ENCODE measurements at places on chromosomes 5 and 9. TPM values are rescaled to one million over a fixed set of nuclear protein-coding genes. Genes with fewer than 3 reads are reported as not detected.

Gene FOXB2
- not detected for polyA plus RNA-seq

Gene RPL12
- 228 TPM for polyA plus RNA-seq

Gene ADAMTS19
- polyA plus RNA-seq, result 0.53 TPM

Gene DMRT3
- polyA plus RNA-seq, result not detected

Gene FAM221B
- polyA plus RNA-seq, result not detected

Gene VCP
- 17.9 TPM for polyA plus RNA-seq

Gene GPR150
- polyA plus RNA-seq, result not detected

Gene CCDC192
- not detected for polyA plus RNA-seq

Gene BARHL1
- polyA plus RNA-seq, result not detected

Gene CCL19
- polyA plus RNA-seq, result not detected

Gene SLC34A3
- not detected for polyA plus RNA-seq

Gene HTR4
- polyA plus RNA-seq, result not detected

Gene HRH2
- 11.5 TPM for polyA plus RNA-seq

Gene FOXD4L5
- not detected for polyA plus RNA-seq

Gene LYRM7
- 59.4 TPM for polyA plus RNA-seq

Gene CATSPER3
- polyA plus RNA-seq, result not detected

Gene CDH12
- polyA plus RNA-seq, result 20.3 TPM

Gene CCDC69
- 6.6 TPM for polyA plus RNA-seq

Gene AK1
- polyA plus RNA-seq, result 86.9 TPM

Gene PCDHA6
- polyA plus RNA-seq, result 4.0 TPM

Gene CFAP90
- polyA plus RNA-seq, result 6.3 TPM

Gene G3BP1
- polyA plus RNA-seq, result 40.6 TPM

Gene PDE4D
- 50.6 TPM for polyA plus RNA-seq

Gene ECM2
- 9.1 TPM for polyA plus RNA-seq

Gene FREM1
- 1.6 TPM for polyA plus RNA-seq

Gene ROPN1L
- 6.9 TPM for polyA plus RNA-seq

Gene JAKMIP2
- 63.1 TPM for polyA plus RNA-seq

Gene PCDHB5
- polyA plus RNA-seq, result 2.1 TPM

Gene C9orf153
- polyA plus RNA-seq, result 0.98 TPM

Gene DCTN4
- 38.8 TPM for polyA plus RNA-seq

Gene SOHLH1
- 1.4 TPM for polyA plus RNA-seq

Gene FBLL1
- polyA plus RNA-seq, result 7.6 TPM

Gene CAAP1
- polyA plus RNA-seq, result 10.4 TPM

Gene CDH6
- polyA plus RNA-seq, result 22.3 TPM

Gene TAF11L5
- not detected for polyA plus RNA-seq

Gene ACOT12
- polyA plus RNA-seq, result not detected

Gene NTNG2
- 0.13 TPM for polyA plus RNA-seq

Gene DOCK2
- not detected for polyA plus RNA-seq

Gene CDKN2B-AS1
- polyA plus RNA-seq, result 2.5 TPM

Gene PCDHA11
- polyA plus RNA-seq, result 2.8 TPM

Gene LEAP2
- 0.54 TPM for polyA plus RNA-seq

Gene SLC22A4
- polyA plus RNA-seq, result 2.4 TPM

Data from Purkinje cell (primary cell).